ENCODE measurements at places on chromosomes 1 and 21. TPM values are rescaled to one million over a fixed set of nuclear protein-coding genes. Genes with fewer than 3 reads are reported as not detected.

The PODN gene
- 0.94 TPM for total RNA-seq

The GBP4 gene
- total RNA-seq: 1.3 TPM

The TMEM269 gene
- total RNA-seq: 0.94 TPM

The GRIK1 gene
- total RNA-seq: 6.6 TPM

The DTL gene
- 6.6 TPM for total RNA-seq

The TMPRSS15 gene
- not detected for total RNA-seq

The SLC25A44 gene
- 18.5 TPM for total RNA-seq

The NEK2 gene
- total RNA-seq: 3.8 TPM

The HOOK1 gene
- 13.8 TPM for total RNA-seq

The KRTAP21-2 gene
- total RNA-seq: not detected

The INSRR gene
- total RNA-seq: 0.31 TPM

The EDARADD gene
- total RNA-seq: 3.1 TPM

The CCNL2 gene
- 262 TPM for total RNA-seq

The MROH9 gene
- not detected for total RNA-seq

The RNF115 gene
- total RNA-seq: 35.7 TPM

The KPRP gene
- total RNA-seq: not detected

The DNMT3L gene
- not detected for total RNA-seq

The SLAMF1 gene
- not detected for total RNA-seq

The KRTAP11-1 gene
- not detected for total RNA-seq

The MX2 gene
- 0.31 TPM for total RNA-seq

The ADAMTS5 gene
- total RNA-seq: 5.3 TPM

The OR2L3 gene
- total RNA-seq: 2.8 TPM
